ENCODE measurements at places on chromosomes 4 and X.

- no peak for DNase-seq
These were observed 62.3 kb downstream of the RTL9 start for GRCh38 chrX:110420771-110421499.

DNA sequence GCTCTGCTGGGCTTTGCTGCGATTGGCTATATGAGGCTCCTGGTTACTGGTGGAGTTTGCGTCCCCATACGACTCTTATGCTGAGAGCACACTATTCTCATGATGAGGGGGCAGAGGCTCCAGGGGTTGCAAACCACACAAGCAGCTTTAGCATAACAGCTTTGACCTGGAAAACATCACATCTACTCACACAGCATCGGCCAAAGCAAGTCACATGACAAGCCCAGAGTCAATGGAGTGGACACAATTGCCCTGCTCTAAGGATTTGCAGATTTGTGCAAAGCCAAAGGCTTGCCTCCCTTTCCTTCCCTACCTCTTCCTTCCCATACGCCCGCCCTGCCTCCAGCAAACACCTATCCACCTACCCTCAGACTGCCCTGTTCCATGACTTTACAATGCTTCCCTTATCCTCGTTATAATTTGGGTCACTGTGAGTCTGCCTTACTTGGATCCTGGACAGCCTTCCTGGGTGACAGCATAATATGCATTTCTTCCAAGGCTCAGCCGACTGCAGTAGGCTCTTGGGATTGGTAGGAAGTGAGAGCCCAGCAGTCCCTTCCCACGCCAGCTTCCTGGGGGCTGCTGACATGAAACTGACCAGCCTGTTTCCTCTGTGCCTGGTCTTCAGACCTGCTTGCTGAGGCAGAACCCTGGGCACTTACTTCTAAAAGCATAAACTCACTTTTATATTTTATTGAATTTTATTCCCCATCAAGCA, 208.2 kb upstream of the PSAPL1 start:
- DNase-seq = no peak

GRCh38 chr4:81789741-81790399, 318.2 kb upstream of the RASGEF1B start:
- DNase-seq = no peak

DNA sequence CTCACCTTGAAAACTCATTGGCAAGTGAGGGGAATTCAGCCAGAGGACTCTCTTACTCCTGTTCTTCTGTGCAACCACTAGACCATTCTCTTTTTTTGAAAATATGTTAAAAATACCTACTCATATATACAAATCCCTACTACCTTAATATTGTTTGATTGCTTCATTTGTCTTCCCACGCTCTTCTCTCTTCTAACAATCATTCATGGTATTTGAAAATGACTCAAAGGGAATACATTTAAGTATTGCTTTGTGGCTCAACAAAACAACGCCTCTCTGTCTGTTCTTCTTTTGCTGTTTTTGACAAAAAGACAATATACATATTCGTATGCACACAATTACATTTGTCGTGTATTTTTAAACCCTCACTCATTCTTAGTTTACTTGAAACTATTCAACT, 589.4 kb downstream of the ANKRD50 start:
- DNase-seq = no peak

- no peak for DNase-seq
These were observed 3.9 kb upstream of the ARHGEF38 start for GRCh38 chr4:105548483-105548882.

DNA sequence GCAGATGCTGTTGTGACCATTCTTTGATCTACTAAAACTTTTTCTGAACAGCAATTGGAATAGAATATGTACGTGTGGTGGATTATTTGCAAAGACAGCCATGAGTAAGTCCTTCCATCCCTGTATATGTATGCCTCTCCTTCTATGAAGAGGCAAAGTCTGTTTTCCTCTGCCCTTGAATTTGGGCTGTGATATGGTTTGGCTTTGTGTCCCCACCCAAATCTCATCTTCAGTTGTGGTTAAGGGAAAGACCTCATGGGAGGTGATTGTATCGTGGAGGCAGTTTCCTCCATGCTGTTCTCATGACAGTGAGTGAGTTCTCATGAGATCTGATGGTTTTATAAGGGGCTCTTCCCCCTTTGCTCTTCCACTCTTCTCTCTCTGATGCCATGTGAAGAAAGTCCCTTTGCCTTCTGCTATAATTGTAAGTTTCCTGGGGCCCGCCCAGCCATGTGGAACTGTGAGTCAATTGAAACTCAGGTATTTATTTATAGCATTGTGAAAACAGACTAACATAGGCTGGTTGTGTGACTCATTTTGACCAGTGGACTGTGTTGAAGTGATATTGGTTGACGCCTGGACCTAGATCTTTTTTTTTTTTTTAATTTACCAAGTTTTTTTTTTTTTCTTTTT, 108.3 kb upstream of the CAMK2D start:
- peak; percentile 8 for DNase-seq

- DNase-seq = no peak
These were observed 190.4 kb upstream of the PCDH10 start for GRCh38 chr4:132958457-132959263.

DNA sequence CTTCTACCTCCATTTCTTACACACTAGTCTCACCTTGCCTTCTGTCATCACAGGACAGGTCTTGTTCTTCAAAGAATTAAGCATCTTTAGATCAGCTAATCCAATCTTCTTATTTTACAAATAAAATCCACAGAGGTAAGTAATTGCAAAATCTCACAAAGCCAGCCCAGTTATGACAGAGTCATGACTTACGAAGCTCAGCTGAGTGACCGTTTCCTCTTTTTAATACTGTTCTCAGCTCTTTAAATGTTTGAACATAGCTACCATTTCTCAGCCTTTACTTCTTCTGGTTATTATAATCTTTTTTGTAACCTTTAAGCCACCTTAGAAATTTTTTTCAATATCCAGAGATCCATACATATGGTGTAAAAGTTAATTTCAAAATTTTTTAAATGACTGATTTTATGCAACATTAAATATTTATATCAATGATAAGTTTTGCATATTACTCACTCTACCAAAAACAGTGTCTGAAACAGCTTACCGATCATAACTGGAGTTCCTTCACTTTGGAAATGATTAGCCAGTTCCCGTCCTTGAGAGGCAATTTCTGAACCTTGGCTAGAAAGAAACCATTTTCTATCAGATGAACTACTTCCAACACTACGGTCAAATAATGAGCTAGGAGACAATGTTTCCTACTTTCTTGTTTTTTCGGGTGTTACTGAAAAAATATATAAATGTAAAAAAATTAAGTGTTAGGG, 8.8 kb downstream of the ANKRD37 start:
- DNase-seq = no peak

- no peak for DNase-seq
These were observed 166.1 kb downstream of the TBCK start for GRCh38 chr4:106149911-106150310.

- DNase-seq = no peak
These were observed 120.6 kb downstream of the KDR start for GRCh38 chr4:55004831-55005230.

DNA sequence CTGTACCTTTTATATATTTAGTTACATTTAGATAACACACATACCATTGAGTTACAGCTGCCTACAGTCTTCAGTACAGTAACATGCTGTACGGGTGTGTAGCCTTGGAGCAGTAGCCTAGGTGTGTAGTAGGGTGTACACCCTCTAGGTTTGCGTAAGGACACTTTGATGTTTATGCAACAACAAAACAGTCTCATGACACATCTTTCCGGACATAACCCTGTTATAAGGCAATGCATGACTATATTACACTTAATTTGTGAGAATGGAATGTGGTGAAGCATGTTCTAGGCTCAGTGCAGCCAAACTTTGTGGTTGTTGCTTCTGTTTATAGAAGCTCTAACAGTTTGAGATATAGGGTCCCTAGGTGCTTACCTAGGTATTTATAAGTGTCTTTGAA, 65.4 kb downstream of the SPRY1 start:
- DNase-seq = no peak

GRCh38 chr4:71186566-71187403, 152.0 kb upstream of the SLC4A4 start:
- peak; percentile 52 for DNase-seq

- no peak for DNase-seq
These were observed 38.6 kb downstream of the HTRA3 start for GRCh38 chr4:8308144-8308543.

GRCh38 chr4:145319751-145320150, 139.4 kb upstream of the OTUD4 start:
- DNase-seq = no peak

DNA sequence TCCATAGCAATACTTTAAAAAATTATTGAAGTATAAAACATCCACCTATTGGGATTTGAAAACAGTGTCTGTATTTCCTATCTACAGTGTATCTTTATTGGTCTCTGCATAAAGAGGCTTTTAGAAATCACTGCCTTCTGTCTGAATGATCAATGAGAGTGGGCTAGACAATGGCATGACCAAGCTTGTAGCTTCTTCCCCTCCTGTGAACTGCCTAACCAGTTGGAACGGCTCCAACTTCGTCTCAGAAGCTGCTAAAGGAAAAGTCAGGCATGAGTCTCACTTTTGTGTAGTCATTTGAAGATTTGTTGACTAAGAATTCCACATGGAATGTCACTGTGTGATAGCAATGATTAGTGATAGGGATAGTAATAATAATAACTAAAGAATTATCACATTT, 64.2 kb downstream of the INTS12 start:
- DNase-seq = no peak

DNA sequence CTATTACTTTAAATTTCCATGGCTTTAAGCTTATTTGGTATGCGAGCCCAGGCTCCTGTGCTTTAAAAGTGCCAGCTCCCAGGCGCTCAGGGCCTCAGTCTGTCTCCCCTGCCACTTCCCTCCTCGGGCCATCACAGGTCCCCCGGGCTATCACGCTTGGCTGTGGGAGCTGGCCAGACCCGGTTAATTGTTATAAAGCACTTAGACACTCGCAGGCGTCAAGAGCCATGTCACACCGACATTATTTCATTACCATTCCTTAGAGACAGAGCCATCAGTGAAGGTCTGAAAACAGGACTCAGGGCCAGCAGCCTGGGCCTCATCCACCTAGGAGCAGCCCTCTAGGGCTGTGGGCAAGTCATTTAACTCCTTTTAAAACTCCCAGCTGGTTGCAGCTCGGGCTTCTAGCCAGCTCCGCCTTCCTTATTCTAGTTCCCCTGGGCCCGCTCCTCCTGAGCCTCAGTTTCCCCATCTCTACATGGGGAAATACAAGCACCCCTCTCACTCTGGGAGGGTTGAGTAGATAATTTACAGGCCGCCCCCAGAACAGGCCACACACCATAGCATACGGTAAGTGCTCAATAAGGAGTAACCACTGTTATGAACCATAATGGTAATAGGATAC, 99.0 kb downstream of the HMX1 start:
- DNase-seq = no peak

- no peak for DNase-seq
These were observed 110.6 kb downstream of the MGST2 start for GRCh38 chr4:139776235-139776634.

DNA sequence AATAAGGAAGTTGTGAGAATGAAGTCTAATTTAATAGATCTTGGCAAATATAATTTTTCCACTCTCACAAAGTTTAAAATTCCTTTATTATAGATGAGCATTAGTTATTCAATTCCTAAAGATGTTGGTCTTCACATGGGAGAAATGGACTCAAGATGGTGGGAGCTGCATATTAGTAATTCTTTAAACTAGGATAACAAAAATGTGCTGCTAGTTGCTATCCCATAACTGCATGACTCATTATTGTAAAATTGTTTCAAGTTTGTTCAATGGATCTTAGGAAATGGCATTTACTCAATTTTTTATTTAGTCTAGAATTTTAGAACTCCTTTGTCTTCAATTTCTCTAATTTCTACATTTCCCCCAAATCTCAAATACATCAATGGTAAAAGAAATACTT, 155.8 kb downstream of the ATP10D start:
- no peak for DNase-seq

DNA sequence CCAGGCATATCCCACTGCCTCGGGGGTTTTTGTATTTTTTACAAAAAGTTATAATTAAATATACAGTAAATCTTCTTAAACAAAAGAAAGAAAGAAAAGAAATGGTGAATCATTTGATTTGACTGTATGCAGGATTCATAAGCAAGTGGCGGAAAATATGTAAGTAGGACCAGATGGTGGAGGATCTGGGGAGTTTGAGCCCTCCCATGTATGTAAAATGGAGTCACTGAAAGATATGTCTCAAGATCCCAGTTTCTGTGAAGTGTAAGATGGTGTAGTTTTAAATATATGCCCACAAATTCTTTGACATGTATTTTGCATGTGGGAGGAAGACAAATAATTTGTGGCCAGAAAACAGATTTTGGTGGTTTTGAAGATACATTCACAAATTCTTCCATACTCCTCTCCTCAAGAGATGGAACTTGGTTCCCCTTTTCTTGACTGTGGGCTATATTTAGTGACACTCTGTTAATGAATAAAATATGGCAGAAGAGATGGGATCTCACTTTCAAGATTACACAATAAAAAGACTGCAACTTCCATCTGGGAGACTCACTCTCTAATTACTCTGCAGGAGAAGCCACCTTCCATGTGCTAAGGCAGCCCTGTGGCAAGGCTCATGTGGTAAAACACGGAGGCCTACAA, 133.6 kb upstream of the S100G start:
- DNase-seq = no peak

GRCh38 chr4:76213415-76214176, at the start of gene SCARB2:
SCARB2 (minus strand) TSS chr4:76213824; CDS start chr4:76213543, 281 bp downstream.
- peak; percentile 80 for DNase-seq

- DNase-seq = no peak
These were observed 53.8 kb upstream of the HGFAC start for GRCh38 chr4:3387943-3388361.

DNA sequence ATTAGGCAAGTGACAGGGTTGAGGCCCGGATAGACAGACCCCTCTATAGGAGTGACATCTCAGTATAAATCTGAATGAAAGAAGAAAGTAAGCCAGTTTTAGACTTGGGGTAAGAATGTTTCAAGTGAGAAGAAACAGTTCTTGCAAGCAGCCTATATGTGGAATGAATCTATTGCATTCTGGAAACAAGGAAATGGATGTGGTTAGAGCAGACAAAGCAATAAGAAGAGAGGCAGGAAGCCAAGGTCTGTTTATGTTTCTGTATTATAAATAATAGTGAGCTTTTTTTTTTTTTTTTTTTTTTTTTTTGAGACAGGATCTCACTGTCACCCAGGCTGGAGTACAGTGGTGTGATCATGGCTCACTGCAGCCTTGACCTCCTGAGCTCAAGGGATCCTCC, 255.8 kb downstream of the UNC5C start:
- DNase-seq = no peak

DNA sequence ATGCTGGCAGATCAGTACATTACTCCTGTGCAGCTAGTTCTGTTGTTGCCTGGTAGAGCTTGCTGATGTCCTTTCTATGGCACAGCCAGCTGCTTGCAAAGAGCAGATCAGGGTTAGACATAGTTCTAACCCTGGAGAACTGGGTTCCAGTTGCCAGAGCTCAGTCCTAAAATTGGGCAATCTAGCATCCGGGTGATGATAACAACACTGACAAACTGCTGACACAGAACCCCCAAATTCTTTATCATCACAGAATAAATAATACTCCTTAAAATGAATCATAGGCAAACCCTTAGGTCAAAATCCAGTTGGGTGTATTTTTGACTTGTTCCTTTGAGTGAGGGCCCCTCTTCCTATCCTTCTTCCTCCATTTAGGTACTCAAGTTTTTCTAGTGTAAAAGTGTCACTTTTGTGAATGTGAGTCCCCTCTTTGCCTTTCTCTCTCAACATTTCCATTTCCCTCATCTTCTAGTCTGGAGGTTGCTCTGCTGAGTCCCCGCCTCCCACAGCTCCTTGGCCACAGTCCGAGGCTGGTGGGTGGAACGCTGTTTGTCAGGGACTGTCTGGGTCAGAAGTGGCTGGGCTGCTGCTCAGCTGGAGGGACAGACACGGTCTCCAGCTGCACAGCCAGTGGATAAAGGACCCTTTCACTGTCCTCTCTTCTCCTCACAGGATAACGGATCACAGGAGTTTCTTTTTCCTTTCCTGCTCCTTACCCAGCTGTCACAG, 93.6 kb upstream of the RASGEF1B start:
- DNase-seq = no peak

All from CD4-positive, alpha-beta T cell treated with Interleukin-10 for 1 hour (primary cell).